ENCODE measurements at places on chromosomes 11 and 22.

GRCh38 chr11:15223318-15223717, 108.6 kb downstream of the INSC start:
- peak; percentile 57 for DNase-seq

DNA sequence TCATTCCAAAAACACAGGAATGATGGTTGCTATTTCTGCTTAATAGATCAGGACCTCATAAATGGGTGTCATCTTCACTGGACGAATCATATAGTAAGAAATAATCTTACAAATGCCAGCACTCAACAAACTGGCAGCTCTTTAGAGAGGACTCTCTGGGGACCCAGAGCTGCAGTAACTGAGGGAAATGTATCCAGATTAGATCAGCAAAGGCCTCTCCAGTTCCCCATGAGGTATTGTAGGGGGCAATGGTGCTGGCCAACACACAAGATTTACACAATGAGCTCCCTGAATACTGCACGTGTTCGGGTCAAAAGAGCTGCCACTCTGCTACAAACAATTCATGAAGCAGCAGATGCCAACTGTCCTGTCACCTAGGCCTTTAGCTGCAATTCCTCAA, 110.2 kb downstream of the RBFOX2 start:
- peak; percentile 33 for DNase-seq

DNA sequence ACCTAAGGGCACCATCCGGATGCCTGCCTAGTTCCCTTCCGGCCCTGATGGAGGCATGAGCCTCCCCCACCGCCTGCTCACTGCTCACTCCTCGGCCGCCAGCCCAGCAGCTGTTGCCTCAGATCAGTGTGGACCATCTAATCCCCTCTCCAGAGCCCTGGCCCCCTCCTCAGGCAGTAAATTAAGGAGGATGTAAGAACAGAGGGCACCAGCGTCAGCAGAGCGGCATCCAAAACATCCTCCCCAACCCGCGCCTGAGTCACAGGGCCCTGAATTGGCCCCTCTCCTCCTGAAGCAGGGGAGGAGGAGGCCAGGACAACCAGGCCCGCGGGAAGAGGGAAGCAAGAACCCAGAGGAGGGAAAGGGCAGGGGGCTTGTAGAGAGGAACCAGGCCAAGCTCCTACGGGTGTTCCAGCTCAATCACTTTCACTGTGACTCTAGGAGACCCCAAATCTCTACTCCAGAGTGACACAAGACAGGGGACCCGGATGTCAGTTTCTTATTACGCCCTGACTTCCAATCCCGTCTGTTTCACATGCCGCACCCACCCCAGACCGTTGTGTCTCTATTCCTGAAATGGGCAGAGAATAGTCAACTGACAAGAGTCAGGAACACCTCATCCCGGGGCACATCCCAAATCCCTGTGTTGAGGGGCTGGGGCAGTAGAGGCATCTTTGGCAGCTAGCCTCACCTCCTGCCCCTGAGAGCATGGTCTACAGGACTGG, 31.3 kb upstream of the MYOD1 start:
- peak; percentile 7 for DNase-seq

GRCh38 chr11:32266601-32267000, 168.7 kb downstream of the WT1 start:
- no peak for DNase-seq

- DNase-seq: no peak
Measured at GRCh38 chr11:34339149-34340064, 18.4 kb downstream of the ABTB2 start.

DNA sequence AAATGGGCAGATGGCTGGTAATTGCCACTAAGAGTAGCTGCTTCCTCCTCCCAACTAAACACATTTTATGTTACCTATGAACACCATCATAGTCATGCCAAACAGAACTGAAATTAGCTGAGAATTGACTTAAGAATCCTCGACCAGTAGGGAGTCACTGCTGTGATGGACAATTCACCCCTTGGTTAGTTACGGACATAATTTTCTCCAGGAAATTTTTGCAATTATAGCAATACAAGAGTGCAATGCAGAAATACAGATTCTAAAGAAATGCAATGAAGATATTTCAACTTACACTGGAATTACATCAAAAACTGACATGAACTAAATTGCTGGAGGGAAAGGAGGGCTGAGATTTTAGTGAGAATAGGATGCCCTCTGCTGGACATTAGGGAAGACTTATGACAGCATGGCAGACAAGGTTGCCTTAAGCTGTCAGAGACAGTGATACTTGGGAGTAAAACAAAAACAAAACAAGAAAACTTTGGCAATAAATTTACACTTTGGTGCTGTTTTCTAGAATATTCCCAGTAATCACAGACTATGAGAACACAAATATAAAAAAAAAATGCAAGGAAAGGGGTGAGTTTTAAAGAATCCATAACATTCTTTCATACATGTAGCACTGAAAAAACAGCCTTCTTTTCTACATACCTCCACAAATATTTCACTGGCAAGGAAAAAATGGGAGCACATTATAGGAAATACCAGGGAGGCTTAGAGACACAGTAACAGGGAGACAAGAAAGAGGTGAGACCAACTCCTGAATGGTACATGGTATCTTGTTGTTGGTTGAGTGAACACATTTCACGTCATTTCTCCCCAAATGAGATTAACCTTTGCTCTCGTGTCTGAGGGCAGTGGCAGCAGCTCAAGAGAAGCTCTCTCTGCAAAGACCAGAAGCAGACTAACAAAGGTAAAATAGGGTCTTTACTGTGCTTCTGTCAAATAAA, 11.2 kb upstream of the PPP2R1B start:
- DNase-seq: peak; percentile 82

GRCh38 chr22:44971651-44972362, 38.0 kb downstream of the PHF21B start:
- DNase-seq: no peak

DNA sequence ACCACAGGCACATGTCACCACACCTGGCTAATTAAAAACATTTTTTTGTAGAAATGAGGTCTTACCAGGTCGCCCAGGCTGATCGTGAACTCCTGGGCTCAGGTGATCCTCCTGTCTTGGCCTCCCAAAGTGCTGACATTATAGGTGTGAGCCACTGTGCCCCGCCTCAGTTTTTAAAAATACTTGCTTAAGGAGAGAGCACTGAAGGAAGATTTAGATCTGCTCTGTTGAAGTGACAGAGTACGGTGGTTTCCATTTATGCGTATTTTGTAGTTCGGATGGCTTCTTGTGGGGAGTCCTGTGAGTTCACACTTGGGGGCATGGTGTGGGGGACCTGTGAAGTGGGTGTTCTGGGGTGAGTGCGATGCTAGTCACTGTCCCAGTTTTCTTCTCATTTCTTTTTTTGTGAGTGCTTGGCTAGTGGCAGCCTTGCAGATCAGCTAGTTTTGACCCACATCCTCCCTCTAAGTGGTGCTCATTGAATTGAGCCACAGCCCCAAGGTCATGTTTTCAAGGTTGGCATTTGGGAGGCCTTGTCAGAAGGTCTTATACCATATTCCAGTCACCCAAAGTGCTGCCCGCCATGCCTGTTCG, 31.5 kb downstream of the PTPRJ start:
- no peak for DNase-seq

GRCh38 chr11:22343032-22343324, 4.8 kb downstream of the SLC17A6 start:
- DNase-seq: no peak

DNA sequence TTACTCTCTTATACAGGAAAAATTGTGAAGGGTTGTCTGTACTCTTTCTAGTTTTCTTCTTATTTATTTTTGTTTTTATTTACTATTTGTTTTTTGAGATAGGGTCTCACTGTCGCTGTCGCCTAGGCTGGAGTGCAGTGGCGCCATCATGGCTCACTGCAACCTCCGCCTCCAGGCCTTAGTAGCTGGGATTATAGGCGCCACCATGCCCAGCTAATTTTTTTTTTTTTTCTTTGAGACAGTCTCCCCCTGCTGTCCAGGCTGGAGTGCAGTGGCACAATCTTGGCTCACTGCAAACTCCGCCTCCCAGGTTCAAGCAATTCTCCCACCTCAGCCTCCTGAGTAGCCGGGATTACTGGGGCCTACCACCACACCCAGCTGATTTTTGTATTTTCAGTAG, 18.4 kb downstream of the CUL5 start:
- no peak for DNase-seq

DNA sequence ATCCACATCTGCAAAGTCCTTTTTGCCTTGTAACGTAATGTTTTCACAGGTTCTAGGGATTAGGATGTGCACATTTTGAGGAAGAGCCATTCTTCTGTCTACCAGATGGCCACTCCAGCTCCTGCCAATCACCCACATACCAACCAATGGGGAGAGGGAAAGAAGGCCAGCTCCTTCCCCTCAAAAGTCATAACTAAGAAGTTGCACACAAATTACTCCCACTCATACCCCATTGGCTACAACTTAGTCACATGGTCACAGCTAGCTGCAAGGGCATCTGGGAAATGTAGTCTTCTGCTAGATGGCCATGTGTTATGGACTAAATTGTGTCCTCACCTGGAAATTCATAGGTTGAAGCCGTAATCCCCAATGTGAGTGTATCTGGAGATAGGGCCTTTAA, 15.4 kb upstream of the MYOD1 start:
- DNase-seq: peak; percentile 54

- DNase-seq: no peak
Measured at GRCh38 chr11:62141111-62142042, 17.6 kb downstream of the INCENP start.

DNA sequence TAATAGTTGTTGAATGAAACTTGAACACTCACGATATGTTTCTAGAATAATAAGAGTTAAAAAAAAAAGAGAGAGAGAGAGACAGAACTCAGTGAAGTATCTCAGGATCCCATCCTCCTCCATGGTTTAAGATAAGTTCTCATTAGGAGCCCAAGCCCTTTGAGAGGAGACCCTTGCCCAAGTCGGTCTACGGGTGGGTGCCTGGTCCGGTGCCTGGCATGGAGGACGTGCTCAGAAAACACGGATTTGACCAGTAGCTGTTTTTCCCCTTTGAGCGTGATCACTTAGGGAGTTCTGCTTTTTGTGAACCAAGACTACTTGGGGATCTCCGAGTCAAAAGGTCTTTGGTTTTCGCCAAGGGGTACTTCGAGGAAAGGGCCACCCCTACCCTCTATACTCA, 40.6 kb downstream of the CACNG2 start:
- no peak for DNase-seq

DNA sequence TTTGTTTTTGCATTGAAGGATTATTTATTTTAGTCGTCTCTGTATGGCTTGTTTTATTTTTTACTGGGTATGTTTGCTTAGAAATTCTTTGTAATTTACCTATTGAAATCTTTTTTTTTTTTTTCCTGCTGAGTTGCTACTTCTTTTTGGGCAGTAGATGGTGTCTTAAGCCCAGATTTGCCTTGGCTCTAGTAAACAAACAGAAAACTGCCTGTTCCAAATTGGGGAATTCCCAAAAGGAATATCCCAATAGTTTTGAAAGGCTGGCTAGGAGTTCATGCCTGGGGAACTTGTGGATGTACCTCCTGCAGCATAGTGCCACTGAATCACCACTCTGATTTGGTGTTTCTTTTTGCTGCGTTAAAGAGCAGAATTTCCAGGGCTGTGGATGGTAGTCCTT, 17.7 kb downstream of the PAMR1 start:
- peak; percentile 34 for DNase-seq

GRCh38 chr22:19218541-19219233, 40.2 kb upstream of the SLC25A1 start:
- DNase-seq: no peak

GRCh38 chr11:77142091-77142975, 14.3 kb downstream of the MYO7A start:
- no peak for DNase-seq
